ENCODE measurements at places on chromosomes 7 and 10.

GRCh38 chr10:7481368-7481765 lies 70.5 kb upstream of the SFMBT2 start:
- DNase-seq, result no peak

DNA sequence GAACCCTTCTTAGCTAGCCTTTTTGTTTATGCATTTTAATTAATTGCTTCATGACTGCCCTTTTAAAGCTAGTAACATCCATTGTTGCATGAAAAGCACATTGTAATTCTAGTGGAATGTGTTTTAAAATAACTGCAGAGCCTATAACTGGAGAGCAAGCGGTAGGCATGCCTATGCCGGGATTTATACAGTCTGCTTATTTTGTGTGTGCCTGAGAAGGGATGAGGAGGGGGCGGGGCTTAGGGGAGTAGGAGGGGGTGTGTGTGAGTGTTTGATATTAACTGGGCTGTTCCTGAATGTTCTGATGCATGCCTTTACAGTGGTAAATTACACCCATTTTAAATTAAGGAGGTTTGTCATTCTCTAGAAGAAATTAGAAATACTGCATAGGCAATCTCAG lies 208.1 kb downstream of the TCF7L2 start:
- DNase-seq, result no peak

- no peak for DNase-seq
These were observed 64.2 kb downstream of the BICC1 start for GRCh38 chr10:58576751-58577436.

DNA sequence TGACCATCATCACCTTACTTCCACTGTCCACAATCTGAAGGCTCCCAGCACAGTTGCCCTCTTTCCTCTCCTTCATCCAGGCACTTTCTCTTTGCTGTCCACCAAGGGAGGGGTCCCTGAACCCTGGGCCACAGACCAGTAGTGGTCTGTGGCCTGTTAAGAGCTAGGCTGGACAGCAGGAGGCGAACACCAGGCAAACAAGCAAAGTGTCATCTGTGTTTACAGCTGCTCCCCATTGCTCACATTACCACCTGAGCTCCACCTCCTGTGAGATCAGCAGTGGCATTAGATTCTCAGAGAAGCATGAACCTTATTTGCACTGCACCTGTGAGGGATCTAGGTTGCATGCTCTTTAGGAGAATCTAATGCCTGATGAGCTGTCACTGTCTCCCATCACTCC lies 27.7 kb downstream of the FZD1 start:
- no peak for DNase-seq

- DNase-seq, result peak; percentile 70
These were observed 48.8 kb upstream of the CARD11 start for GRCh38 chr7:3092468-3092867.

DNA sequence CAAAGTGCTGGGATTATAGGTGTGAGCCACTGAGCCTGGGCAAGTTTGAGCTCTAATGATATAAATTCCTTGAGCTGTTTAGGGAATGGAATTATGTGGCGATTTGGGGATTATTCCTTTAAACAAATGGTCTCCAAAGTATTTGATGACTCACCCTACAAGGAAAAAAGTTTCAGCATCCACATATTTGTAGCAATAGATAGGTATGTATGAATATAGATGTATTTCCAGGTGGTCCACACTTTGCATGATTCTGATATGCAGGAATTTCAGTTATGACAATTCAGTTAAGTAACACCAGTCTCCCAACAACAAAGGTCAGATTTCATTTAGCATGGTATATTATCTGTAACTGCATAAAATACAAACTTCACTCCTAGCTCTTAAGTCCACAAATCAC lies 92.2 kb downstream of the ZNF248 start:
- no peak for DNase-seq

- DNase-seq, result peak; percentile 97
These were observed 33.3 kb downstream of the FOXK1 start for GRCh38 chr7:4715410-4715776.

DNA sequence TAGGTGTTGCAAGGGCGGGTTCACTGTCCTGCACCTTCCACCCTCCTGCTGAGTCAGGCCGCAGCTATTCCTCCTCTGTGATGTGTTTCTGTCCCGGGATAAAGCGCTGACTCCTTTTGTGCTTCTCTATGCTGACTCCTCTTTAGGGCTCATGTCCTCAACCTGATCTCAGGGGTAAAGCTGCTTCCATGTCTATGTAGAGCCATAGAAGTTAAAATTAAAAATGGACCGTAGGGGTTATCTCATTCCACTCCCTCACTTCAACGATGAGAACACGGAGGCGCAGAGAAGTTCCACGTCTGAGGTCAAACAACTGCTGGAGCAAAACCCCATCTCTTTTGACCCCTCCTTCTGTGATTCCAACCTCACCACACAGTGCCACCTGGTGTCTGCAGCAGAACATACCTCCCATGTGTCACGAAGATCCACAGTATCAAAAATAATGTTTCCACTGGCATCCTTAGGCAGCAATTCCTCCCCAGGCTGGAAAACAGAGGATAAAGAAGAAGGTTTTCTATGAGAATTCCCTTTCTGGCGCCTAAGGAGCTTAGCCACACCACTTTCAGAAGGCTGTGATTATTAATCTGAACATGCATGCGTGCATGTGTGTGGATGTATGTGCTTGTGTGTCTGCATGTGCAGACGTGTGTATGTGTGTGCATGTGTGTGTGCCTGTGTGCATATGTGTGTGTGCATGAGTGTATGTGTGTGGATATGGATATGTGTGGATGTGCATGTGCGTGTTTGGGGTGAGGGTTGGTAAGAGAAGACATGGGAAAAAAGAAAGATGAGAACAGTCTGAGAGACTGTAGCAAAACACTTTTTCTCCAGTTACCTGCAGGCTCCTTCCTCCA lies 81.2 kb upstream of the UCN3 start:
- DNase-seq, result peak; percentile 56

- no peak for DNase-seq
These were observed 23.3 kb upstream of the PAPSS2 start for GRCh38 chr10:87636313-87636915.

- no peak for DNase-seq
These were observed 6.9 kb downstream of the CHPF2 start for GRCh38 chr7:151238924-151239836.

DNA sequence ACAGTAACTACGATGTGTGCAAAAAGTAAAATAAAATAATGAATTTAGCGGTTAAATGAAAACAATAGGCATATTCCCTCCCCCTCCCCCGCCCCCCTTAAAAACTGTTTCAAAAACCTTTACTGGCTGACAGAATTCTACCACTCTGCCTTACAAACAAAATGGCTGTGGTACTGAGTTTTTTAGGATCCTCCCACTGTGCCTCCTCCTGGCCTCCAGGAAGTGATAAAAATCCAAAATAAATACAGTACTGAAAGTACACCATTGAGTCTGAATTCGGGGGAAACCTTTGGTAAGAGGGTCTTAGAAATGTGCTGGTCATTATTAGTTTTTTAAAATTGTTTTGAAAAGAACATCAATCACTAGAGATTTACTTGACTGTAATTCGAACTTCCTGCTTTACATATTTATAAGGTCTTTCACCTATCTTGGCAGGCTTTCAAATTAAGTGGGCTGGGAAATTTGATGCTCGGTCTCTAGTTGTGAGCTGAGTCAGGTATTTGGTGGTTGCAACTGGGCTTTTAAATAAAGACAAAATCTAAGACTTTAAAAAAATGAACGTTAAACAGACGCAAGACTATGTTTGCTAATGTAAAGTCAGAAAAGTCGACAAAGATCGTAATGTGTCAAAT lies 32.5 kb upstream of the EPC1 start:
- DNase-seq, result no peak

DNA sequence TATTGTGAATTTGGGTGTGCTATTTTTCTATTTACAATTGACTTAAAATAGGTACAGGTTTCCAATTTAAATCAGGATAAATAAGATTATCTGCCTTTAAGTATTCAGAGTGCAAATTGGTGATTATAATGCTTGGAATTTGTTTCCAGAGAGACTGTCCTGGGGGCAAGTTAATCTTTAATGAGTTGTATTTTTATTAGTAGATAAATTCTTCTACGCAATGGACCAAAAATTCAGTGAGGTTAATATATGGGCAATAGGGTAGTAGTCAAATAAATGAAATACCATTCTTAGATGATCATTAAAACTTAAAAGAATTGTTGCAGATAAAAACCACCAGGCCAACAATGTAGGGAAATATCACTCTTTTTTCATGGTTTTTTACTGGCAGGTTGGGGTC lies 3.4 kb downstream of the BICC1 start:
- DNase-seq, result no peak

GRCh38 chr10:89416465-89416864 lies 2.1 kb downstream of the IFIT5 start:
- no peak for DNase-seq

- DNase-seq, result no peak
These were observed 737.1 kb downstream of the INHBA start for GRCh38 chr7:40965774-40966173.

DNA sequence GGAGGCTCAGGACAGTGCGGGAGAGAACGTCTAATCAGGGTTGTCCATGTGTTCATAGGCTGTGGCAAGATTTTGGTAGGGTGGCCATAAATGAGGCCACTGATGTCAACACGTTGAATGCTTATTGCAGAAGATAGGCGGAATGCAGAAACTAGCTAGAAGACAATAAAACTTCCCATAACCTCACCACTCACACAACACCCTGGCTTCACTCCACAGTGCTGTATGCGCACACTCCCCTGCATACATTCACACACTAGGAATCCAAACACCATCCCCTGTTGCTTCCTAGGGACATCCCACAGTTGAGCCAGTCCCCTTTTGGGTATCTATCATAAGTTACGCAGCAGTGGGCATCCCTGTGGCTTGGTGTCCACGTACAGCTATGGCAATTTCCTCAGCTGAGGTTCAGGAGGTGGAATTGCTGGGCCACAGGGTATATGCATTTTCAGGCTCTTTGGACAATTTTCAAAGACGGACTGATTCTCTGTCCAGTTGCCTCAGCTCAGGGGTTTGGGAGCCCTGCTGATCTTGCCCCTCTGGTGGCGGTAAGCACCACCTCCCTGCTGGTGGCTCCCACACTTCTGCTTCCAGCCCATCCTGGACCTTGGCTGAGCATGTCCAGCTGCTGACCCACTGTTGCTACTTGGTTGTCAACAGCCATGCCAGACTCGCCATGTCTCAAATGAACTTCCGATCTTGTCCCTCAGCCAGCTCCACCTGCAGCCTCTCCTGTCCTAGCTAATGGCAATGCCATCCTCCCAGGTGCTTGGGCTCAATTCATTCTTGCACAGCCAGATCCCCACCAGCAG lies 36.4 kb downstream of the CDH23 start:
- no peak for DNase-seq

- DNase-seq, result no peak
These were observed 27.2 kb downstream of the DPYSL4 start for GRCh38 chr10:132213917-132214316.

DNA sequence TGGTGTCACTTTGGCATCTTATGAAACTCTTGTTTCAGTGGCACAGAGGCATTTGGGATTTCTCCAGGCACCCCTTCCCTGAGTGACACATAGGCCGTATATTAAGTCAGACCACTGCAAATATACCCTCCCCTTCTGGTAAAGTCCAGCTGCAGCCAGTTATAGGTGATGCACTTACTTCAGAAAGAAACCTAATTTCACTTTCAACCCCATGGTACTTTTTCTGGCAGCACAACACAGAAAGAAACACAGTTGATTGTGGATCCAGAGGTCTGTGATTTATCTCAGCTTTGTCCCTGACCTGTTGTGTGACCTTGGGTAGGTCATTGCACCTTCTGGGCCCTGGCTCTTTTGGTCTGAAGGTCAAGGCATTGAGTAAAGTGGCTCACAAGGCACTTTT lies 173.2 kb downstream of the BUB3 start:
- no peak for DNase-seq

GRCh38 chr10:50224330-50224952 lies 26.9 kb downstream of the ASAH2 start:
- no peak for DNase-seq

- no peak for DNase-seq
These were observed 138.1 kb upstream of the EFCAB10 start for GRCh38 chr7:105719395-105719794.

DNA sequence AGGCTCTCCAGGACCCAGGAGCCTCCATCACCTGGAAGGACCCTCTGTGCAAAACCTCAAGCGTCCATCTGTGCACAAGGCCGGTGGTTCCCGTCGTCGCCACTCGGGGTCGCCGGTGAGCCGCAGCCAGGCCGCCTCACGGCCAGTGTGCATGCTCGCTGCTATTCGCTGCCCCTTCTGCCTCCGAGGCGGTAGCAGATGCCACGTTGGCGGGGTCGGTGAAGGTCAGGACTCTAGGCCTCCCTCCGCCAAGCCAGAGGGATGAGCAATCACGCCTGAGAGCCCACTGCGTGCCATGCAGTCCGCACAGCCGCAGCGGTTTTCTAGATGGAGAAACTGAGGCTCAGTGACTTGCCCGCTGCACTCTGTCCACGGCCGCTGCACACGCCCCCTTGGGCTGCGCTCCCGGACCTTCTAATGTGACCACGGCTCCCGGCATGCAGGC lies 5.7 kb downstream of the UPK3B start:
- DNase-seq, result no peak

- no peak for DNase-seq
These were observed 54.5 kb upstream of the PDZD8 start for GRCh38 chr10:117429643-117430265.

DNA sequence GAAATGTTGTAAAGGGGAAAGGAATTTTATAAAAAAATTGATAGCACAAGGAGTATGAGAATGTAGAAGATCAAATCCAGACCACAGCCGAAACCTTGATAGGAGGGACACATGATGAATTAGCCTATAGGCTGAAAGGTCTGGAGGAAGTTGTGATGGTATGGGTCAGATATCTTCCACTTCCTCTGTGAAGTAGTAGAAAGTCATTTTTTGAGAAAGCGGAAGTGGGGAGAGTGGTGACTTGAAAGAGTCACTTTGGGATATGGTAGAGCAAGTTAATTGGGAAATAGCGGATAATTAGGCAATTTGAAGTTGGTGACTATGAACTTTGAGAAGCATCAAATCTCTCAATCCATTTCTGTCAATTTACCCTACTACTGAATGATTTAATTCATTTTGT lies 99.4 kb downstream of the GRM8 start:
- no peak for DNase-seq

- peak; percentile 57 for DNase-seq
These were observed 1.8 kb upstream of the PPIF start for GRCh38 chr10:79345241-79346011.

GRCh38 chr10:43160046-43160920 lies 22.0 kb downstream of the CSGALNACT2 start:
- no peak for DNase-seq

- no peak for DNase-seq
These were observed 200.1 kb upstream of the FOXP2 start for GRCh38 chr7:114214466-114214865.

GRCh38 chr7:576524-577277 lies 57.1 kb upstream of the PDGFA start:
- DNase-seq, result no peak

GRCh38 chr10:130111852-130112180 lies 1.2 kb upstream of the C10orf143 start:
- no peak for DNase-seq

DNA sequence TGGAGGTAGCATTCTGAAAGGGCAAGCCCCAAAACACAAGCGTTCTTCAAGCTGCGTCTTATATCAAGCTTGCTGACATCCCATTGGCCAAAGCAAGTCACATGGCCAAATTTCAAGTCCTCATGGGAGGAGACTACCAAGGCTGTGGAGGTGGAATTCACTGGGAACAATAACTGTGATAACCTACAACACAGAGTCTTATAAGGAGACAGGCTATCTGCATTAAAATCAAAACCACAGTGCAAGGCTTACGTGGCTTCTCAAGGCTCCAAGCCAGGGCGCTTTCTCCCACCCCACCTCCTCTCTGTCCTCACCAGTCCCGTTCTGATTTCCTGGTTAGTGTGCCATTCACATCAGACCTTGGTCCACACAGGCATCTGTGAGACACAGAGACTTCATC lies 39.4 kb downstream of the ADRB1 start:
- no peak for DNase-seq

GRCh38 chr7:114979388-114979787 lies 57.5 kb downstream of the MDFIC start:
- DNase-seq, result no peak
